ENCODE measurements at places on chromosomes 12 and 14. TPM values are rescaled to one million over a fixed set of nuclear protein-coding genes. Genes with fewer than 3 reads are reported as not detected.

Gene KLHL33
- total RNA-seq: not detected

Gene PLEK2
- total RNA-seq: 33.8 TPM

Gene FOXN4
- not detected for total RNA-seq

Gene B3GNT4
- not detected for total RNA-seq

Gene PAPLN
- 15.7 TPM for total RNA-seq

DNA sequence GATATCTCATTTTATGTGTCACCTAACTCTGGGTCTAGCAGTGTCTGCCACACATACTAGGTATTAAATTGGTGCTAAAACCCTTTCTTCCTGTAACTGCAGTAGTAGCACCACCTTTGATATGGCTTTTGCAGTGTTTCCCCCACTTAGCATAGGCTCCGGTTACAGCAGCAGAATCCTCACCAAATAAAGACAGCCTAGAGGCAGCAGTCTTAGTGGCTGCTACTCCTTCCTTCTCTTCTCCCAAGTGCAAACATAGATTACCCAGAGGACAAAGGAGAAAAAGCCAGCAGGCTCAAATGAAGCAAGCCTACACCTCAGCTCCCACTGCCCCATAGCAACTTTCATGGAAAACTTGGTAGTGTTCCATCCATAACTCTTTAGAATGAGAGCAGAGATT lies 30.1 kb upstream of the ABCC9 start:
- no peaks in the 10 kb centered on the region for H3K27me3 ChIP-seq
- no peak overlapping the region for H3K4me3 ChIP-seq
- no peak overlapping the region for H3K27ac ChIP-seq

DNA sequence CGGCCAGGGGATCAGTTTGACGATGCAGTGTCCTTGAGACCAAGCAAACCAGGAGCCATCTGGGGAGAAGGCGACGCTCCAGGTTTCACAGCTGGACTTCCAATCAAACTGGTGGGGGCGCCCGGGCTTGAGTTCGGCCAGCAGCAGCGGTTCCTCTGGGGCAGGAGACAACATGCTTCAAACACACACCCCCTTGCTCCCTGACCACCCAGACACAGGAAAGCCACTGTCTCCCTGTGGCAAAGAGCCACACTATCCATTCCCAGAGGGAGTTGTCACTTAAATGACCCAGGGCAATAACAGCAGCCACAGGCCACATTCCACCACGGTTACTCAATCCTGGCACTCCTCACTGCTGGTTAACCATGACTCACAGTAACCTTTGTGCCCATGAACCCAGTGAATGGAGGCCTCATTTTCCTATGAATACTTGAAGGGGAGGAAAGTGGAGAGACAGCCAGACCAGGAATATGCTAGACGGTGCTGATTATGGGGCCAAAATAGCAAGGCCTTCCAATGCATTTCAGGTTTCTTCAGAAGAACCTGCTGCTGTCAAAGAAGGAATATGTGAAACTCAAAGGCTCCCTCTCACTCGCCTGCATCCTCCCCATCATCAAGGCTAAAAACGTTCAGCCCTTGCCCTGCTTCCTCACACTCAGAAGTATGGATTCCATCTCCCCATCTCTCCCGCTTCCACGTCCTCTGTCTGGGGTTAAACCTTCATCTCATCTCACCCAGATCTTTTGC lies 8.5 kb downstream of the WSB2 start:
- H3K36me3 ChIP-seq: peaks cover 21% of the 10 kb centered on the region
- peak; percentile 86 for DNase-seq
- H3K4me3 ChIP-seq: no peak overlapping the region
- peaks cover 41% of the 10 kb centered on the region for H3K4me1 ChIP-seq
- no peaks in the 10 kb centered on the region for H3K27me3 ChIP-seq

- no peaks in the 10 kb centered on the region for H3K36me3 ChIP-seq
- no peaks in the 10 kb centered on the region for H3K27me3 ChIP-seq
- no peak overlapping the region for H3K27ac ChIP-seq
- no peak for DNase-seq
- H3K4me1 ChIP-seq: peaks cover 2% of the 10 kb centered on the region
These were observed 100.3 kb downstream of the MYRFL start for GRCh38 chr12:69925291-69925690.

GRCh38 chr12:389142-390096 lies at the start of gene KDM5A:
TSS of gene KDM5A (minus strand) at chr12:389320. CDS start at chr12:389091, 229 bp downstream.
- H3K27me3 ChIP-seq: no peaks in the 10 kb centered on the region
- no peaks in the 10 kb centered on the region for H3K36me3 ChIP-seq
- peak within 1 kb of the TSS; percentile 98 for H3K27ac ChIP-seq
- H3K4me3 ChIP-seq: peak within 1 kb of the TSS; percentile 96
- DNase-seq: peak; percentile 94

GRCh38 chr14:104477666-104478380 lies 101.7 kb upstream of the C14orf180 start:
- no peaks in the 10 kb centered on the region for H3K4me1 ChIP-seq
- no peaks in the 10 kb centered on the region for H3K36me3 ChIP-seq
- no peak overlapping the region for H3K4me3 ChIP-seq
- peaks cover 8% of the 10 kb centered on the region for H3K27me3 ChIP-seq
- H3K27ac ChIP-seq: no peak overlapping the region
- no peak for DNase-seq
